CD4-positive, alpha-beta T cell (primary cell): ENCODE measurements at places on chromosomes 5 and 9.

DNA sequence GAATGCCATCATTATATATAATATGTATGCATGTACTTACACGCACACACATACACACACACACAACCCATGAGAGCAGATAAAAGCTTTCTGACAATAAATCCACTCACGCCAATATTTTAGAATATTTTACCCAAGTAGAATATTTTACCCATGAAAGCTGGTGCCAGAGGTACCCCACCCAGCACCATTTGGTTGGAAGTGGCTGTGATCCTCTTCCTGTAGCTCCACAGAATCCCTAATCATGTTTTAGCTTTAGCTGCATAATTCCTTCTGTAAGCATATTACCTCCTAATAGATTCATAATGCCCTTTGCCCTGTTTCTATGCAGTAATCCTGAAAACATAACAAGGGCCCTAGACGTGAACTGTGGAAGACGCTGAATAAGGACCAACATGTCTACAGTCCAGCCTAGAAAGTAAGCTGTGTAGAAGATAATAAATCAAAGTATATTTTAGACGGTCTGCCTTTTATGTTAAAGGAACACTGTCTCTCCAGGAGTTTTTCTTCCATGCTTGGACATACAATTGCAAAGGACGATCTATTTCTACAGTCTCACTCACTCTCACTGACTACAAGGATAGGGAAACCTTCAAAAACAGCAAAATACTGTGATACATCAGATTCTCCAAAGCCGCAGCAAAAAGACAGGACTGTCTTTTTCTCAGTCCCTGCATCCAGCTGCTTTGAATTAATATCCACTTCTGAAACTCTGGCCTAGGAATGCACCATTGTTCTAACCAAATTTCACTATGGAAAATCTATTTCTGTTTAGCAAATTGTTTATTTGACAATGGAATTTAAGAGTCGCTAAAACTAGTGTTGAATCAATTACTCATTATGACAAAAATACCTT, 98.2 kb downstream of the USP20 start:
- no peak for DNase-seq

DNA sequence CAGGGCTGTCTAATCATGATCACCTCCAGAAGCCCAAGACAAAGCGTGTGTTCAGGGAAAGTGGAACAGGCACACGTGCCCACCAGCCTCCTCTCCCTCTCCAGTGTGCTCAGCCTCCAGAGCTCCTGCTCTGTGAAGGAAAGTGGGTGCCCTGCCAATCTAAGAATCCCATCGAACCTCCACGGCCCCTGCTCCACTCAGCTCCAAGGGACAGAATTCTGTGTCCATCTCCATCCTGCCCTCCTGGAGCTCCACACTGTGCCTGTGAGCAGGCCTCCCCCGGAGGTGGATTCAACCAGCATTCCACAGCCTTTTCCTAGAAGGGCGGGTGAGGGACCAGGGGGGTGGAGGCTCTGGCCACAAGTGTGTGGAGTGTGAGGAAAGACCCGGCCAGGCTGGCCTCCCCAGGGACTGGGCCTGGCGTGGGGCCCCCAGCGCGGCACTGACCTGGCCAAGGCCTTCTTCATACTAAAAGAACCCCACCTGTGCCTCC, 6.0 kb downstream of the EEIG1 start:
- no peak for DNase-seq

- DNase-seq = no peak
Observed at GRCh38 chr9:16475996-16476395, 394.5 kb downstream of the BNC2 start.

GRCh38 chr9:88521308-88521707, 13.7 kb upstream of the NXNL2 start:
- no peak for DNase-seq

DNA sequence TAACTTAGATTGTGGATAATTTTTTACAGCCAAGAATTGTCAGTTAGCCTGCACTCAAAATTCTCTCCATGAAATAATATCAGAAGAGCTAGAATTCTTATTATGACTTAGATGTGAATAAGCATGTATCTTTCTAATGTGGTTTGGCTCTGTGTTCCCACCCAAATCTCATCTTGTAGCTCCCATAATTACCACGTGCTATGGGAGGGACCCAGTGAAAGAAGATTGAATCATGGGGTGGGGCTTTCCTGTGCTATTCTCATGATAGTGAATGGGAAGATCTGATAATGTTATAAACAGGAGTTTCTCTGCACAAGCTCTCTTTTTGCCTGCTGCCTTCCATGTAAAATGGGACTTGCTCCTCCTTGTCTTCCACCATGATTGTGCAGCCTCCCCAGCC, 176.8 kb downstream of the MAT2B start:
- DNase-seq = no peak

DNA sequence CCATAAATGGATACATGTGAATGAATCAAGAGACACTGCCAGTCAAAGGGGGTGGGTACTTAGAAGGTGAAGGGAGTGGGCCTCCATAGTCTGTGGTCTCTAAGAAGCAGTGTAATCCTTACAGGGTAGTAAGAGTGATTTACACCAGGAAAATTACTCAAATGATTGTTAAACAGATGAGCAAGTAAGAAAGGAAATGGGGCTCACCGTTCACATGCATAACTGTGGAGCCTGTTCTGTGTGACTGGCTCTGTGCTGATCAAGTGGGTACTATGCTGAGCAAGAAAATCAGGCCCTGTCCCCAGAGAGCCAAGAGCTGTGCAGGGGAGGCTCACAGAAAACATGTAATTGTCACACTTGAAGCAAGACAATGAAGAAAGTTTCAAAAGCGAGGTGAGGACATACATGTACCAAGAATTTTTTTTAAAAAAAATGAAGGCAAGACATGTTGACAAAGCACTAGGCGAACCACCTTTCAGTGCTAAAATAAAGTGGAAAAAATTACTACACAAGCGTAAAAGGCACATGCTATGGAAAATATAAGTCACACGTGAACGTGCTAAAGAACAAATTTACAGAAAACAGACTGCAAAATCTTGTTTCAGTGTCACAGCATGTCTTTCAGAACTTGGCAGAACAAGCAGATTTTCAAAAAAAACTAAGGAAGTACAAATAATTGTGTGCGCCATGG, 2.5 kb downstream of the BTNL8 start:
- no peak for DNase-seq
